ENCODE measurements at places on chromosomes 5 and 9.

- DNase-seq: peak; percentile 69
Measured at GRCh38 chr5:149024477-149024876, 38.4 kb downstream of the SH3TC2 start.

- DNase-seq: no peak
Measured at GRCh38 chr5:133370904-133371303, 241.4 kb downstream of the FSTL4 start.

DNA sequence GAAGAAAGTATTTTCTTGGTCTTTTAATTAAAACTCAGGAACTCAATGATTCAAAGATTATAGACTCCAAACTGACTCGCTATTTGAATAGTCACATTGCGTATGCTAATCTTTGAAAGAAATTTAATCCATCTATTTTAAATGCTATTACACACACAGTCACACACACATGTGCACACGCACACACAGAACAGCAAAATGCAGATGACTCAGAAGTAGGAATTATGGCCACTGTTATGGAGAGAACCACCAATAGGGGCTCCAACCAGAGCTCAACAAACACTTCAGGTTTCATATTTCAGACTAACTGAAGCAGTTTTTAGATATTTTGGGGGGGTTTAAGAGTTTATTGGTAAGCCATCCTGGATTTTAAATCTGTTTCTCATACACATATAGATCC, 1917.9 kb downstream of the EFNA5 start:
- peak; percentile 20 for DNase-seq

DNA sequence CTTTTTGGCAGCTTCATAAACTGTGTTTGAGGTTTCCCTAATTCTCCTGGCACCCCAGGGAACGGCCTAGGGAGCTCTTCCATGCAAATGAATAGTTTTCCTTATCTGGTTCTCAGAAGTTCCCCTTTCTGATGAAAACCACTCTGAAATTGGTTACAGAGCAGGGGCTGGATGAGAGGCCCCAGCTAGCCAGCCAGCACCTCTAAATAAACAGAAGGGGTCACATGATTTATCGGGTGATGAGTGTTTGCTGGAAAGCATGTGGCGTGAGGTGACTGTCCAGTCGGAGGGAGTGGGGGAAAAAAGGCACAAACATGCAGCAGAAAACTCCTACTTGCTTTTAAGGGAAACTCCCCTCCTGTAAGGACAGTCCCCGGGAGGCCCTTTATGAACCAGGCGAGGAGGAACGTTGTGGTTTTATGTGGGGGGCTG, 261.2 kb upstream of the ANKRD55 start:
- DNase-seq: no peak

GRCh38 chr5:150448952-150449516, 505 bp downstream of the RPS14 start:
- no peak for DNase-seq

DNA sequence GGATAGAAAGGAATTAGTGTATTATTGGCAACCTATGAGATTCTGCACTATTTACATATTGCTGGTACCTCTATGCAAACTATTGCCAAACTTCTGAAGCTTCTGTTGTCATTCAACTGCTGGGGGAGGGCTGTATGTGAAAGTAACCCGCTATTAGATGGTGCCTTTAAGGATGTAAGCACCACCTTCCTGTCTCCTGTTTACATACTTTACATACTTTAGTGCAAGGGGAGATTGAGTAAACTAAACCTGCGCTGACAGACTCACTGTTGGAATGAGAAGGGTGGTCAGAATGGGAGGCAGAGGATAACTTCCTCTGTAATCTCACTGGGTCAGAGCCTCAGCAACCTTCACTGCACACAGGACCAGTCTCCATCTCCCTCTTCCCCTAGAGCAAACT, 123.8 kb downstream of the NR3C1 start:
- DNase-seq: peak; percentile 50

DNA sequence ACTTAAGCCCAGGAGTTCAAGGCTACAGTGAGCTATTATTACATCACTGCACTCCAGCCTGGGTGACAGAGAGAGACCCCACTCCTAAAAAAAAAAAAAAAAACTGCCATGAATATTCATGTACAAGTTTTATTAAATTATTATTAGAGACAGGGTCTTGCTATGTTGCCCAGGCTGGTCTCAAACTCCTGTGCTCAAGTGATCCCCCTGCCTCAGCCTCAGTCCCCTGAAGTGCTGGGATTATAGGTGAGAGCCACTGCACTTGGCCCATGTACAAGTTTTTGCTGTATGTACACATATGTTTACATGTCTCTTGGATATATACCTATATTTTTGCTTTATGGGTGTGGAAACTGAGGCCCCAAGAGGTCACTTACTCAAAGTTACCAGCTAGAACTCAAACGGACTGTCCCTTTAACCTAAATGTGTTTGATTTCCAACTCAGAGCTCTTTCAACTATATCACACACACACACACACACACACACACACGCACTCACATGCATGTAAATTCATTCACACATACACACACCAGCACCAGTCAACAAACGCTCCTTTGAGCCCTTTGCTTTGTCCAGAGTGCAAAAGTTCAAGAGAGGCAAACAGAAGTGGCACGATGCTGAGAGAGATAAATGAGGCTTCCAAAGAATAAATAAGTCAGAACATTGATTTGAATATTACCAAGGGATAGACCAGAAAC, 42.3 kb upstream of the STRBP start:
- no peak for DNase-seq

- no peak for DNase-seq
Measured at GRCh38 chr5:135013947-135014570, 20.0 kb downstream of the PITX1 start.

DNA sequence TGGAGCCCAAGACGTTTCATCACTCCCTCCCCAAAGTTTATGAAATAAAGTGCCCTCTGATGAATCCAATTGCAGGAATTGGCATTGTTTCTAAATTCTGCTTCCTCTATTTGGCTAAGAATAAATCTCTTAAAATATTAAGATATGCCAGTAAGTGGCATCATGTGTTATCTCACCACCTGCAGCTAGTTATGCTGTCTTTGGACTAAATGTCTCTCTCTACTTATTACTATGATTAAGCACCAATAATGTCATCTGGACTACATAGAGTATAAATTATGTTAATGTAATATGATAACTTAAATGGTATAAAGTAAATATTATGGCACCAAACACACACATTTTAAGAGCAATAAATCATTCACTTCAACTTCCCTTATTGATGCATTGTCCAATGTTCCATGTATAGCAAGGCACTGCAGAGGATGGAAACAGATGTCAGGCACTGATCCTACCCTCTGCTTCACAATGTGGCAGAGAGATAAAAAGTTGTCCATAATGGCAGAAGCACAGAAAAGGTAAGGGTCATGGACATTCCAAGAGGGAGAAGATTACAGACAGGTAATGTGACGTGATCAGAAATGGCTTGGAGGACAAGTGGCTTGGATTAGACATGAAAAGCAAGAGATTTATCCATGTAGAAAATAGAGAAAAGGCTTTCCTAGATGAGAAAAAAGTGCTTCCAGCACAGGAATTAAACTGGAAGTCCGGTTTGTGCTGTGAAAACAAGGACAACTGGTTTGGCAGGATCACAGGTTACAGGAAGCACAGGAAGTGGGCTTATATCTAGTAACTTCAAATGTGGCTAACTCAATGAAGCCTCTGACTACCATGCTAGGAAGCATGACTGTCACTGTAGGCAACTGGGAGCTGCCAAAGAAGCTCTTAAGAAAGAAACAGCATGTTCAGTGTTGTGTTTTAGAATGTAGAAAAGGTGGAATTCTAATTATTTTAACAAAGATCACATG, 26.7 kb downstream of the MARCHF11 start:
- no peak for DNase-seq

- DNase-seq: no peak
Measured at GRCh38 chr9:108780942-108781734, 74.6 kb downstream of the ACTL7B start.

DNA sequence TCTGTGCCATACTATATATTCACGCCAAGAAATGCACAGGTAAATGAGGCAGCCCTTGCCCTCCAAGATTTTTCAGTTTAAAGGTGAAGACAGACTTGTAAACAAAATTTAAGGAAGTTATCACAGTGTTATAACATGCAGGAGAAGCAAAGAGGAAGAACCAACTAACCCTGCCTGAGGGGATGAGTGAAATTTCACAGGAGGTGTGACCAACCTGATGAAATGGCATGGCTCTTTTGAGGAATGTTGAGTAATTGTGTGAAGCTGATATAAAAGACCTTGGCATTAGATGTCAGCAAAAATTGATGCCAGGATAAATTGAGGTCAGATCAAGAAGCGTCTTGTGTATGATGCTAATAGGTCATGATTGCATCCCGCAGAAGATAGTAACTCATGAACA, 86.5 kb downstream of the HCN1 start:
- no peak for DNase-seq

DNA sequence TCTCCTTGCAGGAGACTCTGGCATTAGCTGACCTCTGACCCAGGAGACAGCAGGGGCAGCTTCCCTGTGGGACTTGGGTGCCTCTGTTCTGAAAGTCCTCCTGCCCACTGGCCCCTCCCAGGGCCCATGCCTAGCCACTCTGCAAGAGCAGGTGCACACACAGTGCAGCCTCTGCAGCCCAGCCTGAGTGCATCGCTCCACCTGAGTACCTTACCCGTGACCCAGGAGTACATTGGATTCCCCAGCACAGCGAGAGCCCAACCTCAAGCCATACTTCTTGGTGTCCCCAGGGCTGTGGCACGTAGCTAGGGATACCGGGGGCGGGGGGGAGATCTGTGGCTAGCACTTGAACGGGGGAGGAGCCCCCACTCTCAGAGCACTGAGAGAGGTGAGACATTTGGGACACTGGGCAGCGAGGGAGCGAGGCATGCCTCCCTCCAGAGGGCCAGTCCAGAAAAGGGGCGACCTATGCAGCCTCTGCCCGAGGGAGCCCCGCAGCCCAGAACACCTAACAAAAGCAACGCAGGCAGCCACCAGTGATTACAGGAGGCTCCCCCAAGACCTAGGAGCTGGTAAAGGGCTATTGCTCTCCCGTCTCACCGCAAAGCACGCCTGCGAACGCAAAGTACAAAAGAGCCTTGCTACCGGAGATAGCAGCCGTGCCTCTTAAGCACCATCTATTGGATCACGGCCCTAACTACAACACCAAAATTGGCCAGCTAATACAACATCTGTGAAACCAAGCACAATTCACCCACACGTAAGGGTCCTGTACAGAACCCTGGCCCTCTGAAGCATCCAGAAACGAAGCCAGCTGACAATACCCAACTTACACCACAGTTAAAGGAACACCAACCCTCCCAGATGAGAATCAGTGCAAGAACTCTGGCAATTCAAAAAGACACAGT, 826 bp upstream of the PRDM9 start:
- DNase-seq: no peak

- no peak for DNase-seq
Measured at GRCh38 chr5:122499585-122499984, 187.5 kb downstream of the SNCAIP start.

DNA sequence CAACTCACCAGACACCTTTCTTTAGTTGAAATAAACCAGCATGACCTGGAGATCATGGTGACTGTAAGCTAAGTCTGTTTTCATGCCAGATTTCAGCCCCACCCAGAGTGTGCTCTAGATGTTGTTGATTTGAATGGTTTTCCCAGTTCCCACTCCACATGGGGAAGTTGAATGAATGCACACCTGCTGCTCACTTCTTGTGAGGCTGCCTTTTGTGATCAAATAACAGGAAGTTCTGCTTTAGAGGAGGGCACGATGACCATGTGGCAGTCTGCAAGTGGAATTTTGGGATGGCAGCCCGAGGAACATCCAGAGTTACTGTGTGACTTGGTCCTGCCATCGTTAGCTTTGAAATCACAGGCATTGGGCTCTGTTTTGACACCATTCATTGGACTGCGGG, 18.7 kb downstream of the SLC46A2 start:
- DNase-seq: no peak

DNA sequence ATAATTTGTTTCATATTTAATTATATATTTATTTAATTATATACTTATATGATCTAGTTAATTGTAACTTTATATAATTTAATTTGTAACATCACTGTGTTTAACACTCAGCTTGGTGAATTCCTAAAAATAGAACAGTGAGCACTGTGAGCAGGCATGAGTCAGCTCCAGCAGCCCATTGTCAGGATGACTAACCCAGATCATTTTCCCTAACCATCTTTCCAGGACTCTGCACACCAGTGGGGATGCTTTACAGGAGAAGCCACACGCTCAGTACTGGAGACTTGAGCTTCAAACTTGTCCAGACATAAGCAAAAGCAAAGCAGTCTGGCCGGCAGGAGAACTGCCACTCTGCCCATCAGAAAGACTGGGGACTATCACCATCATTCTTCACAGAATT, 446.2 kb upstream of the TRPC7 start:
- peak; percentile 86 for DNase-seq

GRCh38 chr5:16570121-16570815, 46.5 kb downstream of the RETREG1 start:
- DNase-seq: peak; percentile 77

- no peak for DNase-seq
Measured at GRCh38 chr9:18707061-18707461, 233.1 kb downstream of the ADAMTSL1 start.

DNA sequence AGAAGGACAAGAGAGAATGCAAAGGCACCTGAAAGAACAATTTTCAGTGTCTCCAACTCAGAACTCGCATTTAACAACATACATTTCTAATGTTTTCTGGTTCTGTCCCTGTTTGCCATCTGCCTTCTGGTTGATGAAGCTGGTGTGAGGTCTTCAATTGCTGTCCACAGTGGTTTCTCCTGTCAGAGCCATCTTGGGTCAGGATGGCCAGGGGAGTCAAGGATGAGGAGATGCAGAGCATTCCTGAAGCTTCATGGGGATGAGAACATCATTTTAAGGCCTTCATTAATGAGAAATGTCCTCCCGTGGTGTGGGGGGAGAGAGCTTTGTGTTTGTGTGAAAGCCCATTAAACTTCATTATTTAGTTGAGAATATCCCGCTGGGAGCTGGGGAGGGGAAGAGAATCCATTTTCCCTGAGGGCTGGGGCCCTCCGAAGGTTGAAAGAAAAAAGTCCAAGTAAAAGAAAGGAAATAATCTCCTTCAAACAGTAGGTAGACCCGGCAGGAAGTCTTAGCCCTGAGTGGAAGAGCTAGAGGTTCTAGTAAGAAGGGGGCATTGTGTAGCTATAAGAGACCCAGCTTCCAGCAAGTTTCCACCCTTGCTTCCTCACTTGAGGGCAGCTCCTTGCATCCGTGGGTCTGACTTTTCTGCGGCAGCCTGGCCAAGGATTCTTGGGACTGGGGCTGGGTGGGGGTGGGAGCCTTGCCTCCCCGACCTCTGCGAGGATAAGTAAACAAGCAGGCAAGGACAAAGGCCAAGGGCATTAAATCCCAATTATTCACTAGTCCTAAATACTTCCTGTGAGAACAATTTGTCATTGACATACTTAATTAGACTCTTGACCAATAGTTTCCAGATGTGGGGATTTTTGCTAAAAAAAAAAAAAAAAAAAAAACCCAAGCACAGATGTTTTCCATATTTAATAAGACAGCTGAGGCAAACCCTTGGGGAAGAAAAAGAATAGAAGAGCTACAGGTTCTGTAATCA, 119.2 kb downstream of the MSX2 start:
- DNase-seq: no peak

GRCh38 chr5:95241161-95241560, 43.7 kb downstream of the MCTP1 start:
- DNase-seq: no peak

- peak; percentile 89 for DNase-seq
Measured at GRCh38 chr5:64210866-64211265, 45.2 kb downstream of the RNF180 start.

All from ELR (cell line).